ENCODE measurements at places on chromosomes 1 and 21.

DNA sequence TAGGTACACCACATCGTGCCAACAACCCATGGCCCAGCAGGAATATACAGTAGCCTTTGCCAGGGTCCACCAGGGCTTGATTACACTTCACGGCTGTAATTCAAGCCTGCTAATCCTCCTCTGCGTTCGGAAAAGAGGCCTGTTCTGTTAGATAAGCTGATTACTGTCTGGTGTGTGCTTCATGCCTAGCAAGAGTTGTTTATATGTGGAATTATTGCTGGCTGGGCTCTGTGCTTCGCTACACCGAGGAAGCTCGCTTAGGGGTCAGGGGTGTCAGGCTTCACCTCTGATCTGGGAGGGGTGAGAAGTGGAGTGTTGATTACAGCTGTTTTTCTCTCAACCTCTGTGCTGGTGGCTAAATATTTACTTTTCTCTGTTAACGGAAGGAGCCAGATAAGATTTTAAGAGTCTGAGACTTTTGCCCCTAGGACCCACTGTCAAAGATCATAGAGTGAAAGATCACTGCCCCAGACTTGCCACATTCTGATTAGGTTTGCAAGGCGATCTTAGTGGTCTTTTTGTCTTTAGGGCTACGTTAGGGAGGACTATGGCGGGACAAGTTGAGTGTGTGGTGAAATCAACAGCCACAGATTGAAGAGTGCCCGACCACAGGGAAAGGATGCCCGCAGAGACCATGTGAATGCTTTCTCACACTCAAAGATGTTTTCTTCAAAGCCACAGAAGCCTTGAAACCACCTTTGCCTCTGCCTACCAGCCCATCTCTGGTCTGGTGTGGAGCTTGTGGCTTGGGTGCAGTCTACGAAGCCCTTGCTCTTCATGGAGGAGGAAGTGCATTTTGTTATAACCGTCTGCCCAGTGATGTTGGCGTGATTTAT, 216.1 kb downstream of the PBX1 start:
- no peak for DNase-seq

- no peak for DNase-seq
Measured at GRCh38 chr1:156347331-156347730, 9.0 kb downstream of the TSACC start.

DNA sequence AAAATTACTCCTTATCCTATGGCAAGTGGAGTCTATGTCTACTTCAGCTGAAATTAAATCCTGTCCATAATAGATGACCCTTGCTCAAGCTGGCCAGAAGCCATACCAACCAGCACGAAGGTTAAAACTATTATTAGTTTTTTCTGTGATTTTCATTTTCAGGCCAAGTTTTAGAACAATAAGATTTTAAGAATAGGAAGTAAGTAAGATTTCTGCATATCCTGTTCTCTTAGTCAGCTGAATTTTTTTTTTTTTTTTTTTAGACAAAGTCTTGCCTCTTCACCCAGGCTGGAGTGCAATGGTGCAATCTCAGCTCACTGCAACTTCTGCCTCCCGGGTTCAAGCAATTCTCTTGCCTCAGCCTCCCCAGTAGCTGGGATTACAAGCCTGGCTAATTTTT, 6.1 kb upstream of the RBP7 start:
- no peak for DNase-seq

- DNase-seq = no peak
Measured at GRCh38 chr1:157147906-157148700, 9.9 kb upstream of the ETV3 start.

DNA sequence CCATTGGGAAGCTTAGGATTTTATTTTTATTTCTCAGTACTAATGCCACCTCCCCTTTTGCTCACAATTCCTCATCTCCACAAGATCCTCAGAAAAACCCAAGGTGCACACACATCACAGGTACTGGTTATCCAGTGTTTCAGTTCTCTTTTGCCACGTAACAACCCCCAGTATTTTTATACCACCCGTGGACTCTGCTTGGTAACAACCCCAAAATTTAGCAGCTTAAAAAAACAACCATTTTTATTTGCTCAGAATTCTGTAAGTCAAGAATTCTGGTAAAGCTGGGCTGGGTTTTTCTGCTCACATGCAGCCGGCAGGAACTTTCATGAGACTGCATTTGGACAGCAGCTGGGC, 180.0 kb downstream of the KAZN start:
- no peak for DNase-seq

GRCh38 chr1:23018661-23019093, 591 bp upstream of the KDM1A start:
- DNase-seq = peak; percentile 14
